ENCODE measurements at places on chromosomes 7 and 10.

- DNase-seq: no peak
Observed at GRCh38 chr7:39375047-39375873, 190.9 kb upstream of the YAE1 start.

DNA sequence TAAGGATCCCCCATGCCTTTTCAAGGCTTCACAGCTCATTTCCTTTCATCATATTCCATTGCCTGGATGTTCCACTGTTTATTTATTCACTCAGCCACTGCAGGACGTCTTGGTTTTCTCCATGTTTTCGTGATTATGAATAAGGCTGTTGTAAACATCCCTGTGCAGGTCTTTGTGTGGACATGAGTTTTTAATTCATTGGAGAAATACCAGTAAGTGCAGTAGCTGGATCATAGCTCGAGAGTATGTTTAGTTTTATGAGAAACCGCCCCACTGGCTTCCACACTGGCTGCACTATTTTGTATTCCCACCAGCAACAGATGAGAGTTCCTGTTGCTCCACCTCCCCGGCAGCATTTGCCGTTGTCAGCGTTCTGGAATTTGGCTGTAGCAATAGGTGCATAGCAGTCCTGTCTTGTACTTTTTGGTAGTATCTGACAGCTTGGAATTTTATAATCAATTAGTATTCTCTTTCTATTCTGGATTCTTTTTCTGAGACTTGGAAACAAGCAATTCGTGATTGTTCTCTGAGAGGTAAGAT lies 269.9 kb upstream of the PITRM1 start:
- no peak for DNase-seq

- DNase-seq: no peak
Observed at GRCh38 chr10:60209874-60210570, 179.7 kb downstream of the ANK3 start.

- DNase-seq: no peak
Observed at GRCh38 chr10:35422228-35422627, 85.9 kb downstream of the CCNY start.

DNA sequence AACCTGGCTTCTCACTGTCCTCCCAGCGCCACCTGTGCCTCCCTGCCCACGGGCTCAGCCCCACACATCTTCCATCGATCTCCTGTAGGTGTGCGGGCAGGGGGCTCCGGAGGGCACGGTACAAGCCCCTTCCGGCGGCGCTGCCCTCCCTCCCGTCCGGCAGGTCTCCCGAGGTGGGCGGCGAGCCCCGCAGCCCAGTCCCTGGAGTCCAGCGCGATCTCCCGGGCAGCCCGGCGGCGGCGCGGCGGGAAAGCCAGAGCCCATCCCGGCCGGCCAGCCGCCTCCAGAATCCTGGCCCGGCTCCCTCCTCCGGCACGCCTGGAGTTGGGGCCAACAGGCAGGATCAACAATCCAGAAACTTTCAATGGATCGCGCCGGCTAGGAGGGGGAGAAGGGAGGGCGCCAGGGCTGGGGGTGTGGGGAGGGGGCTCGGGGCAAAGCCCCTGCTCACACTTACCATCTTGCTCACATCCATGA lies 100.1 kb downstream of the HIP1 start:
- DNase-seq: peak; percentile 55

- peak; percentile 48 for DNase-seq
Observed at GRCh38 chr10:69938541-69938991, 114.1 kb upstream of the MACROH2A2 start.

GRCh38 chr7:158467562-158467961 lies 120.1 kb downstream of the PTPRN2 start:
- no peak for DNase-seq

DNA sequence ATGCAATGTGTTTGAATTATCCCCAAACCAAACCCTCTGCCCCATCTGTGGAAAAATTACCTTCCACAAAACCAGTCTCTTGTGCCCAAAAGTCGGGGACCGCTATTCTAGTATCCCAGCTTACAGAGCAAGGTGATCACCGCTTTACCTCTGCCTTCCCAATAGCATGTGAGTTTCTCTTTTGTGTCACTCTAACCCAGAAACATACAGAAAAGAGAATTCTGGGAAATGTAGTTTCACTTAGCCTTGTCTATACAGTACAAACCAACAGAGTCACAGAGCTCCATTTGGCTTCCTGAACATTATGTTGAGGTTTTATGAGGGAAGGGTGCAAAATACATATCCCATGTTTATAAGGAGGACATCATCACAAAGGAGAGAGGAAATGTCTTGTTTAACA lies 260.3 kb upstream of the MINDY3 start:
- DNase-seq: no peak

DNA sequence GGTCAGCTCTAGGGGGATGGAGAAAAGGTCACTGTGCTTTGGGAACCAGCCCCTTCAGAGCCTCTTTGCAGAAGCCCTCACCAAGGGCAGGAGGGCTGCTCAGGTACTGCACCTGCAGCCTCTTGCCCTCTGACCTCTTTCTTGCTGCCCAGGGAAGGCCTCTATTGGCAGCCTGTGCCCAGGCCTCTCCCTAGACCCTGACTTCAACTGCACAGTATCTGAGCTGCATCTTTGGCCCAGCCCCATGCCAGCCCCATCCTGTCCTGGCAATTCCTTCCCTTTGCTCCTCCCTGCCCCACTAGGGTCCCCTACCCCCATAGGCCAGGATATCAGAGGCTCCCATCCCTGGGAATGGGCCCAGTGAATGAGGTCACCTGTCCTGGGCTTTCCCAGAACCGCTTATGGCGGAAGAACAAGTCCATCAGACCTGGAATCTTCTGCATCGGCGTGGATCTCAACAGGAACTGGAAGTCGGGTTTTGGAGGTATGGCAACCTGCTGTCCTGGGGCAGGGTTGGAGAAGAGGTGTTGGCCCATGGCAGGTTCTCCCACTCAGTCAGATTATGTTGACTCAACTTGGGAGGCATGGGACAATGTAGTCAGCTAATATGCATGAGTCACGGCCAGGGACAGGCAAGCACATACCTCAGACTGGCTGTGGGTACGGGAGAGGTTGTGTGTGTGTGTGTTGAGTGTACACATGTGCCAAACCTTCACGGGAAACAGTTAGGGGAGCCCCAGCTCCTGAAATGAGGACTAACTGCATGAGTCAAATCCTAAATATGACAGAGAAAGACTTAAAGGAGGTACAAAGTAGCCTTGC lies 17.1 kb upstream of the CPA1 start:
- no peak for DNase-seq

- no peak for DNase-seq
Observed at GRCh38 chr10:37379991-37380390, 254.6 kb downstream of the ANKRD30A start.

- DNase-seq: peak; percentile 45
Observed at GRCh38 chr10:9833942-9834341, 1183.7 kb upstream of the CELF2 start.

GRCh38 chr7:45911311-45911710 lies 9.8 kb downstream of the IGFBP3 start:
- DNase-seq: no peak

GRCh38 chr10:79380125-79380945 lies 33.1 kb downstream of the PPIF start:
- no peak for DNase-seq

GRCh38 chr7:73622527-73622908 lies 1.8 kb downstream of the MLXIPL start:
- no peak for DNase-seq

DNA sequence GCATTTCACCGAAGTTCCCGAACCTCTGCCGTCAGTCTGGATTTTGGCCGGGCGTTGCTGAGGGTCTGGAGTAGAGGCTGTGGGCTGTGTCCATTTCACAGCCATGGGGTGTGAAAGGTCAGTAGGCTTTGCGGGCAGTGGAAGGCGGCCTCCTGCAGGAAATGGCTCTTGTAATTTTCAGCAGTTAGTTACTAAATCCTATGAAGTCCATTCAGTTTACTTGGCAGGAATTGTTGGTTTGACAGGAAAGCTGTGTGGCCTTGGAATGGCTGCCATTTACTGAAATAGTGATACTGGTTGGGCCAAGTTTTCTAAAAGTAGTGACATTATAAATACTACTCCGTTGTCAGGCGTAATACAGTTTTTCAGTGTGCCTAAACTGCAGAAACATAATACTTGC lies 303.7 kb downstream of the CCDC3 start:
- no peak for DNase-seq

GRCh38 chr10:98489561-98490481 lies 43.1 kb upstream of the HPS1 start:
- DNase-seq: no peak

GRCh38 chr10:35204650-35205319 lies 78.1 kb downstream of the CREM start:
- no peak for DNase-seq

DNA sequence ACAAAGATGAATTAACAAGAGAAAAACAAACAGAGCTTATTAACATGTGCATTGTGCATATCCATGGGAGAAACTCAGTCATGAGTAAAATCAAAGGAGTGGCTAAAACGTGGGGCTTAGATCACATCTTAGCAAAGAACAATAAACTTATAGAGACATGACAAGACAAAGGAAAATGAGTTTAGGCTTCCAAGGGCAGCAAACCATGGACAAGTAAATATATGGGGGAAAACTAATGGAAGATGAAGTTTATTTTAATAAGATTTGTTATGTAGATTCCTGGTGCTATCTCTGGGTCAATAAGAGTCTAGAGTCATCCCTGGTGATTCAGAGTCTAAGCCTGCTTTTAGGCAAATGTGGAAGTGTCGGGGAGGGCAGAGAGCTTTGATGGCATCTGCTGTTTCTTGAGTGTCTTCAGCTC lies 87.2 kb upstream of the PLPP4 start:
- no peak for DNase-seq

GRCh38 chr10:91344117-91344856 lies 65.9 kb upstream of the HECTD2 start:
- DNase-seq: no peak

GRCh38 chr7:71594736-71595135 lies 462.8 kb downstream of the GALNT17 start:
- DNase-seq: no peak

DNA sequence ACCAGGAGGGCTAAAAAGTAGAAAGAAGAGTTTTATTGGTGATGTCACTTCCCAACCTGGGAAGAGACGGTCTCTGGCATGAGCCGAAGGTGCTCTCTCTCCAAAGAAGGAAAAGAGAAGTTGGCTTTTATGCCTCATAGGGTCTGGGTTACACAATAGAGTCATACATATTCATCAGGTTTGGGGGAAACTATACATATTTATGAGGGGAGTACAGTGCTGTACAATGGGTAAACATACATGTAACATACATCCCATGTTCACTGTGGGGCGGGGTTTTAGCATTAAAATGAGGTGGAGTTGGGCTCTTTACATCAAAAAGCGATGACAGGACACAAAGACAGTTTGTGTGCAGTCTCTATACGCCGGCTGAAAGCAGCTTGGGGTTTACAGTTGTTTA lies 701.7 kb downstream of the TYW1 start:
- no peak for DNase-seq

GRCh38 chr7:1079546-1079945 lies 8.4 kb upstream of the GPER1 start:
- DNase-seq: no peak

DNA sequence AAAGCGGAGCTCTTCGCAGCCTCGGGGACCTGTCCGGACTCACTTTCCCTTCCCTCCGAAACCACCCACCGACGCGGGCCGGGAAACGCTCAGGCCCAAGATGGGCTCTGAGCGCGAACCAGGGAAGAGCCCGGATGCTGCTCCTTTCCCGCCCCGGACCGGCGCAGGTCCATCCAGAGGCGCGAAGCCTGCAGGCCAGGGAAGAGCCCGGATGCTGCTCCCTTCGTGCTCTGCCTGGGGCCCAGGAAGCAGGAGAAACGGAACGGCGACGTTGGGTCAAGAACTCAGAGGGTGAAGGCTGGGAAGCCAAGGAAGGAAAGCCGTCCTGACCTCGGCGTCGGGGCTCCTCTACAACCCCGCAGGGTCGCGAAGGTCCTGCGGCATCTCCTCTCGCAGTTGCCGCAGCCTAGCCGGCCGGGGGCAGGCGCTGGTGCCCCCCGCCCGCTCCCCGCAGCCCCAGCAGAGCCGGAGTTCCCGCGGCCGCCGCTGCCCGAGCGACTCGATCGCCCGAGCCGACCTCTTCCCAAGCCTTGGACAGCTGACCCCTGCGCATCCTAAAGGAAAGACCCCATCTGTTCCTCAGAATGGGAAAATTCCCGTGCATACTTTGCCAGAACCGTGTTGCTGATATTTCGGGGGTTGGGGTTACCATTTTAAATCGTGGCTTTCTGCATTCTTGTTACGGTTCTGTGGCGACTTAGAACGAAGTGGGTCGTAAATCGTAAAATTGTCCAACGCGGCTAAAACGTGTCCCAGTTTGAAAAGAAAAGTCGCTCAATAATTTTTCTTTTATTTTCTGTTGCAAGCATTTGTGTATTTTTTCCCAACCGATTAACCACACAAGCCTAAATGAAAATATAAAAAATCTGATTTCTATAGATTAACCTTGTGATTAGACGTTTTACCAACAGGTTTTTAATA lies 7.5 kb downstream of the HOXA1 start:
- no peak for DNase-seq

DNA sequence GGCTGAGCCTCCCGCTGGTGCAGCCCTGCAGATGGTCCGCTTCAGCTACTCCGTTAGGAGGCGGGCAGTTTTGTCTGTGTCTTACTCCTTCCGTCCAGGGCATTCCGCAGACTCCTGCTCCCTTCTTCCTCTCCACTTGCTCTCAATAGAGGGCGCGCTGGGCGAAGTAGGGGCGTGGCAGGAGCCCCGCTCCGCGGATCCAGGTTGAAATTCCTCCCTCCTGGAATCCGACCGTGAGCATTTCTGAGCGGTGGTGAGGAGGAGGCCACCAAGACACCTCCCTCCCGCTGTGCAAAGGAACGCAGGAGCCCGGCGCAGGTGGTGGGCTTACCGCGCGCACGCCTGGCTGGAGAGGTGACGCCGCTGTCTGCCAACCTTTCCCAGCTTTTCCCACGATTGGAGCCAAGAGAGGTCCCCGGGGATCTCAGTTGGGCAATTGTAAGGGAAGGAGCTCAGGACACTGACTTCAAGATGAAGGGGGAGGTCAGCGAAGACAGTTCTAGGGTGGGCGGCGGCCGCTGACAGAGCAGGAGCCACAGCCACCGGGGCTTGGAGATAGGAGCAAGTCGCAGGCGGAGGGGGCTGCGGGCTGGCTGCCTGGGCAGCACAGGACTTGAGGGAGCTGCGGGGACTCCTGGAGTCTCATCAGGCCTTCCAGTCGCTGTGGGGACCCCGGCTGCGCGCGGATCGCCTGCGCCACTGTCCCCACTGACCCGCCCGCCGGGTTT lies 1011.3 kb downstream of the XPNPEP1 start:
- no peak for DNase-seq

- DNase-seq: no peak
Observed at GRCh38 chr7:149459540-149460452, 1.1 kb downstream of the ZNF777 start.

DNA sequence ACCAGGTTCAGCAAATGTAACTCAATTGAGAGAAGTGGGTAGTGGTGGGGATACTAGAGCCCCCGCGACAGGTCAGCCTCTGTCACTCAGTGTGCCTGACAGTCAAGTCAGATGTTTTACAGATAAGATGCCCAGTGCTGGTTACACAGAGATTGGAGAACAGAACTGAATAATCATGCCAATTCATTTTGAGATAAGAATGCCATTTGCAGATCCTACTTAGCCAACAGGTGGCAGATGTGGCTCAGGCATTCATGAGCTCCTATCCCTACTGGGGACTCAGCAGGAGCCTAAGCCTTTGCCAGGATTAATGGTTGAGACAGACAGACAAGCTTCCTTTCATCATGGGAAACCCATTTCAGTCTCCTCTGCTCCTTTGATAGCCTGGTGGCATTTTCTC lies 137.8 kb downstream of the MAPK8 start:
- DNase-seq: no peak
